Temporal lobe (tissue), 4 donors: ENCODE measurements at places on chromosomes 16 and 17. TPM values are rescaled to one million over a fixed set of nuclear protein-coding genes. Genes with fewer than 3 reads are reported as not detected.

Gene C16orf89
- 7.9 TPM for total RNA-seq

Gene ABCA8
- total RNA-seq = 3.9 TPM

Gene GRAPL
- total RNA-seq = 0.25 TPM

Gene CCDC200
- total RNA-seq = not detected

Gene CA4
- total RNA-seq = 2.5 TPM

Gene IKZF3
- under 0.01 TPM for total RNA-seq

Gene MYO15B
- total RNA-seq = 20.4 TPM

Gene ABCA9
- 3.7 TPM for total RNA-seq

Gene PRSS8
- total RNA-seq = not detected

Gene KRTAP16-1
- total RNA-seq = not detected
